ENCODE measurements at places on chromosomes 3 and 15. TPM values are rescaled to one million over a fixed set of nuclear protein-coding genes. Genes with fewer than 3 reads are reported as not detected.

FRMD4B gene
- total RNA-seq, result 31.3 TPM

MKRN2 gene
- 22.9 TPM for total RNA-seq

FOXB1 gene
- not detected for total RNA-seq

LHFPL4 gene
- total RNA-seq, result not detected

TMEM108 gene
- not detected for total RNA-seq

EOGT gene
- 29.8 TPM for total RNA-seq
